ENCODE measurements at places on chromosomes 4 and X.

DNA sequence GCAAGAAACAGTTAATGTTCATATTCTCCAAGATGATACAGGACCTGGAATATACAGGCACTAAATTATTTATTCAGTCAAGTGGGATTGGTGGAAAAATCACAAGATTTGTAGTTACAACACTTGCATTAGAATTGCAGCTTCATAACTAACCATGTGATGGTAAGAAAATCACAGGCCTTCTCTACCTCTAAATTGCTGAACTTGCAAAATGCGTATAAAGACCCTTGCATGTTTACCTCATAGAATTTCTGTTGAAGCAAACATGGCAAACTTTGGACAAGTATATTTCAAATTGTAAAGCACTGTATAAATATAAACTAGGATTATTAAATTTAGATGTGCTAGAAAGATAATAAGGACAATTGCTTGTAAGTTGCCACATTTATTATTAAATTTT, 215.1 kb downstream of the TMA16 start:
- no peak for DNase-seq

GRCh38 chr4:145881989-145882388, 56.6 kb downstream of the ZNF827 start:
- no peak for DNase-seq

GRCh38 chrX:130147631-130148030, 18.0 kb downstream of the AIFM1 start:
- no peak for DNase-seq

DNA sequence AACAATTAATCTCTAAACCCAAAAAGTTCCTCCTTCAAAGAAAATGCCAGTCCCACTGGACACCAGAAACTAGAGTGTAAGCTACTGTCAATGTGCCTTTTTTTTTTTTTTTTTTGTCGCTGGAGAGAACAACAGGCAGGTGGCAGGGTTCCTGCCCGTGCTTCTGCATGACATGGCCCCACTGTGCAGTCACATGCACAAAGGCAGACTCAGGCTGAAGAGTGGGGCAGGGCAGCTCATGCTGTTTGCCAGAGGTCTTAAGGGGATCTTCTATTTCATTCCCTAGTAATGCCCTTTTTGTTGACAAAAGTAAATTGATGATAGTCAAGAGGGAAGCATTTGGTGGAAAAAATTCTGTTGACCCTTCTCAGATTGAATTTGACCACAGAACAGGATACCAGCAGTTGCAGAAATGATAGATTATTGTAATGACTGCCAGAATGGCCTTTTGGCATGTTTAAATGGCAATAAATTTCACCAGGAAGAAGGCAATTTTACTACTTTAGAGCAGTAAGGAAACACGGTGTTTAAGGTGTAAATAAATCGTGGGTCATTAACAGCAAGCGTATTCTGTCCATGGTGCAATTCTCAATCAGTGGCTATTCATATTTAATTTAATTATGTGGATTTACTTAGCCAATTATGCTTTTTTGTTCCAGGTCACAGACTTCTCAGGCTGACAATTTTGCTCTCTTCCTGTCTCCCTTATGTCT, 80.9 kb downstream of the NKX6-1 start:
- no peak for DNase-seq

- no peak for DNase-seq
These were observed 106.2 kb downstream of the TMA16 start for GRCh38 chr4:163600727-163601126.

DNA sequence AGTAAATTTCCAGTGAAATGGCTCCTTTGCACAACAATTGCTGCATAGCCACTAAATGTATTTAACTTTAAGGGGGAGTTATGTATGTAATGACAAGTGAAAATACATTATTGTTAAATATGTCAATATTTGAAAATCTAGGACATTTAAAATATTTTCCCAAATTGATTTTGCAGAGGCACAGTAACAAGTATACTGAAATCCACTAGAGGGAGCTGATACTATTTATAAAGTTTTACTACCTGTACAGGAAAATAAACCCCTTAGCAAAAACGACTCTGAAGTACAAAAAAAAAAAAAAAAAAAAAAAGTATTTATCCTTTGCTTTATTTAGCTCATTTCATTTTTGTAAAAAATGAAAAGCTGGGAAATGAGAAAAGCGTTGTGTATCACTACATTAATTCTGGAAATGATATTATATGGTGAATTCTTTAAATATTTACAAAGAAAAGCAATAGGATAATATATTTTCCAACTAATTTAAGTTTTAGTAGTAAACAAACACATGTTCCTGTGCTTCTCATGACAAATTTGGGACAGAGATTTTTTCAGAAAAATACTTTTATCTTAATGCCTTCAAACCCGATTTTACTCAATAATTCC, 727.7 kb downstream of the DMD start:
- DNase-seq, result no peak

DNA sequence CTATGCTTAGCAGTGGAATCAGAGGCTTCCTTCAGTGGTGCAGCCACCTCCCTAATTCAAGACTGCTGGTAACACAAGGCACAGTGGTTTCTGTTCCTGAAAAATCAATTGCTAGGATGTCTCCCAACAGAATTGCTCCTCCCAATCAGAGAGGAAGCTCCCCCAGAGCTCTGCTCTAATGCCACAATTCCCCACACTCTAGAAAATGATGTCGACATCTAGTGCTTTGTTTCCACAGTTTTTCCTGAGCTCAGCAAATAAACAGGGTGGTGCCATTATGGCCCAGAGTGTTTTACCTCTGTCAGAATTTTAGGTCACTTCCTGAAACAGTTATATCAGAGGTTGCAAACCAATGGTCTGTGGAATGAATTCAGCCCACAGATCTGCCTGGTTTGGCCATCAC, 24.7 kb downstream of the TAB3 start:
- DNase-seq, result no peak

GRCh38 chr4:83282049-83282535, 2.5 kb downstream of the COQ2 start:
- DNase-seq, result peak; percentile 30

DNA sequence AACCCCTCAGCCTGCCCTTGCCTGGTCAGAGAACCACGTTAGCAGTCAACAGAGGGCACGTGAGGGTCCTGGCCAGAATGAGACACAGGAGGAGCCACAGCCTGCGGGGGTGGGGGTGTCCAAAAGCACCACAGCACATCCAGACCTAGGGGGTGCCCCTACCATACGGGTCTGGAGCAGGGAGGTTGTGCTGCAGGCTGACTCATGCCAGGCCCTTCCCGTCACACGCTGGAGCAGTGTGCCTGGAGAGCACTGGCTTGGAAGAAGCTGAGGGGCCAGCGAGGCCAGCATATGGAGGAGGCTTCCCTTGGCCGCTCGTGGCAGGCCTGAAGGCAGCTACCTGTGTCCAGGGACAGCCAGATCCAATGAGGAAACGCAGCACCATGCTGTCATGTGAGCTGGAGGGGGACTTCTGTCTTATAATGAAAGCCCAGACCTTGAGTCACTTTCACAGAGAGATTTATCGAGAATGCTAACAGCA, 1.5 kb upstream of the IRAK1 start:
- DNase-seq, result no peak

DNA sequence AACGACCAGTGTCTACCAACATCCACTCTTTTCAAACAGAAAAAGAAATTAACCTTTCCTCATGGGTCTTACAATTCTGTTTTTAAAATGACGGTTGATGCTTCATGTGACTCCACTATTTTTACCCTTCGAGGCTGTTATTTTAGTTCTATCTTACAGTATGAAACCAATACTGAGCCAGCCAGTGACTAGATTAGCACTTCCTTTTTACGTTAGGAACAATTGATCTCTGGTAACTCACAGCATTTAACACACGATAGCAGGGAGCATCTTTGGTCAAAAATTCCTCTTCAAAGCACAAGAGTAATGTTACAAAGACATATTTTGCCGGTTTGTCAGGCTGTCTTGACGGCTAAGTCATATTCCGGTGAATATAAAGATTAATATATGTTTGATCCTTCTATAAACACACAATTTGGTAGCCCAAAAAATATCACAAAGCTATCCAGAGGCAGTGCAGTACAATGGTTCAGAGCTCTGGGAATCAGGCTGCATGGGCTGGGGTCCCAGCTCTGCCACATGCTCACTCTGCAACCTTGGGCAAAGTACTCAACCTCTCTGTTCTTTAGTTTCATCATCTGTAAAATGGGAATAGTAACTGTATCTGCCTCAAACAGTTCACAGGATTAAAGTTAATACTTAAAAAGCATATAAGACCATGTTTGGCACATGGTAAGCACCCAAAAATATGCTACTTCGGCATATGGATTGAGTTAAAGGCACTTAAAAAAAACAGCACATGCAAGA, 62.9 kb upstream of the TXK start:
- no peak for DNase-seq

DNA sequence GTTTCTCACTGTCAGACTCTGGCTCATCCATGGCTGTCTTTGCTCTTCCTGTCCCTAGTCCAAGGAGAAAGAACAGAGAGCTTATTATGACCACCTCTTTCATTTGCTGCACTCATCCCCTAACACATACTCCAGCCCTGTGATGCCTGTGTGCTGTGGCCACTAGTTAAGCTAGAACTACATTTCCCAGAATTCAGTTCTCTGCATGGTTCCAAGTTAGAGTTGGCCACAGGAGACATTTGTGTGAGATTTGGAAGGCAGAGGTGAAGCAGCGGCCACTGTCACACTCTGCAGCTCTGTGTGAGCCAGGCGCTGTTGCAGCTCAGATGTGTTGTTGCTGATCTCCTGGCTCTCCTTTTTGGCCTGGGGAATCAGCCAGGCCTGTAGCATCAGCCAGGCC, 188.2 kb upstream of the ATP6AP2 start:
- DNase-seq, result no peak

- no peak for DNase-seq
These were observed 185.9 kb downstream of the STK32B start for GRCh38 chr4:5237086-5237660.

GRCh38 chr4:73345399-73345975, 58.6 kb upstream of the ALB start:
- DNase-seq, result no peak

DNA sequence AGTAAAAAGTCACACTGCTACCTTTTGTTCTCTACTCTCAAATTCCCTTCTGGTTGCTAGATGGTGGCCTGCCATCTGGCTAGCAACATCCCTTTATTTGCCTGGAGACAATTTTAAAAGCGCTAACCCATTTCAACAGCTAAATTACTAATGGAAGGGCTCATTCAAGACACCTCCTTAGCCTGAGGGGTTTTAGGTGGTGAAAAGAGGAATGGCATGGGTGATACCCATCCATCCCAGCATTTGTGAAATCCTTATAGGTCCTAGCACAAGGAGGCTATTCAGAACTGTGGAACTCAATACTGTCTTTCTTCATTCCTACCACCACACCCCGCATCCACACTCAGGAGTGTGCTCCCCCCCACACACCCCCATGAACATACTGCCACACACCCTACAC, 33.5 kb downstream of the ARHGEF9 start:
- DNase-seq, result no peak

DNA sequence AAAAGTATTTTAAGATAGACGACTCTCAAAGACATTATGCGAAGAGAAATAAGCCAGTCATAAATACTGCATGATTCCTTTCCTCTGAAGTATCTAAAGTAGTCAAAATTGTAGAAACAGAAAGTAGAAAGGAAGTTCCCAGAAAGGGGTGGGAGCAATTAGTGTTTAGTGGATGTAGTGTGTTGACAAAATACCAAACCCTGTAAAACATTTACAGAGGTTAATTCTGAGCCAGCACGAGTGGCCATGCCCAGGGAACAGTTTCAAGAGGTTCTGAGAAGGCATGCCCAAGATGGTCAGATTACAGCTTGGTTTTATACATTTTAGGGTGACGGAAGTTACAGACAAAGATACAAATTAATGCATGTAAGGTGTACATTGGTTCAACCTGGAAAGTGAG, 34.4 kb upstream of the SLC25A4 start:
- no peak for DNase-seq

- DNase-seq, result no peak
These were observed 121.6 kb downstream of the RASL11B start for GRCh38 chr4:52983563-52984303.

DNA sequence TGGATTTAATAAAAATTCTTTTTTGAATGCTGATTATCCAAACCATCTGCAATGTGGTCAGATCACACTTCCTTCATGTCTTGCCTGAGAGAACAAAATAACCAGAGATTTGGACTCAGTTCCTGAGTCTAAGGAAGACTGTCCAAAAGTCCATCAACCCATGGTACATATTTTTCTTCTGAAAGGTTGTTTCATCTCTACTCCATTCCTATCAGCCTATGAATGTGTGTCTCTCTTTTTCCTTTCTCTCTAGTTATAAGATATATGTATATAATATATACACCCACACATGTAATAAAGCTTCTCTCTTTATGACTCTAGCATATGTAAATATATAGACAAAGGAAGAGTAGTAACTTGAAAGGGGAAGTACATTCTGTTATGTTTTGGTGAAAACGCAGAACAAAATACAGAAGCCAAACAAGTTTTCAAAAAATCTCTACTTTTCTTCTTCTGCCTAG, 226.9 kb downstream of the ARHGAP24 start:
- no peak for DNase-seq

GRCh38 chr4:52935317-52935716, 73.2 kb downstream of the RASL11B start:
- no peak for DNase-seq

- no peak for DNase-seq
These were observed 213 bp downstream of the NFKB1 start for GRCh38 chr4:102501447-102501696.

- no peak for DNase-seq
These were observed 27.9 kb upstream of the SLITRK4 start for GRCh38 chrX:143663755-143664154.

DNA sequence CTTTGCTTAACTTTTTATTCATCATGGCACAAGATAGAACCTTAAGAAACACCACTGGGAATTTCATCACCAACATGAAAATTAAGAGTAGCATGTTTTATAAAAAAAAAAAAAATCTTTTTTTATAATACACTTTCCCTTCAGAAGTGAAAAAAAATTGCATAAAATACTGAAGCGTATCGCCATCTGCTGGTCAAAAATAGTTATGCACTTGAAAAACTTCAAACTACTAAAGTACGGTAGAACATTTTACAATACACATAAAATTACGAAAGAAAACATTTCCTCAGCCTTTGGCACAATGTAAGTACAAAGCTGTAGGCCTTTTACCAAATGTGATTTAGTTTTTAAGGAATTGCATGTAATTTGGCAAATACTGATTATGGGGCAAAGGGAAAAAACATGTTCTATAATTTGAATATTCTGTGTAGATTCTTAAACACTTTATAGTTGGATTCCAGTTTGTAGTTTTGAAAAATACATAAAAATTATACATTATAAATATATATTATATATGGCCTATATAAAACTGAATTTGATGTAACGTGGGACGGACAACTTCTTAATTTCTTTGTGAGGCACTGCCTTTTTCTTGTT, 26.5 kb downstream of the HCCS start:
- no peak for DNase-seq

- DNase-seq, result no peak
These were observed 981.0 kb upstream of the HS3ST1 start for GRCh38 chr4:12409507-12410190.

DNA sequence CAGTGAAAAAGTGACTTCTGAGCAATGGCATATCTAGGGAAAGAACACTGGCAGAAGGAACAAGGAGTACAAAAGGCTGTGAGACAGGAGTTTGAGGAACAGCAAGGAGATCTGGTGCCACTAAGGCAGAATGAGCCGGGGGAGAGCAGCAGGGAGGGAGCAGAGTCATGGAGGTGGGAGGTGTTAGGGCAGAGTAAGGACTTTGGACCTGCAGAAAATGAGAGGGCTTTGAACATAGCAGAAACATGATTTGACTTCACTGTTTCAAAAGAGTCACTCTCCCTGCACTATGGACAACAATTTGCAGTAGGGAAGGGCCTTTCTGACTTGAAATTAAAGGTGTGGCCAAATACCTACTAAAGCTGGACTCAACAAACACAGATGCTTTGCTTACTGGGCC, 356.2 kb downstream of the ADGRL3 start:
- no peak for DNase-seq
